ENCODE measurements at places on chromosomes 6 and 20.

- no peak for DNase-seq
Observed at GRCh38 chr6:74969591-74970267, 236.1 kb downstream of the COL12A1 start.

- no peak for DNase-seq
Observed at GRCh38 chr20:13494019-13494418, 144.7 kb downstream of the TASP1 start.

DNA sequence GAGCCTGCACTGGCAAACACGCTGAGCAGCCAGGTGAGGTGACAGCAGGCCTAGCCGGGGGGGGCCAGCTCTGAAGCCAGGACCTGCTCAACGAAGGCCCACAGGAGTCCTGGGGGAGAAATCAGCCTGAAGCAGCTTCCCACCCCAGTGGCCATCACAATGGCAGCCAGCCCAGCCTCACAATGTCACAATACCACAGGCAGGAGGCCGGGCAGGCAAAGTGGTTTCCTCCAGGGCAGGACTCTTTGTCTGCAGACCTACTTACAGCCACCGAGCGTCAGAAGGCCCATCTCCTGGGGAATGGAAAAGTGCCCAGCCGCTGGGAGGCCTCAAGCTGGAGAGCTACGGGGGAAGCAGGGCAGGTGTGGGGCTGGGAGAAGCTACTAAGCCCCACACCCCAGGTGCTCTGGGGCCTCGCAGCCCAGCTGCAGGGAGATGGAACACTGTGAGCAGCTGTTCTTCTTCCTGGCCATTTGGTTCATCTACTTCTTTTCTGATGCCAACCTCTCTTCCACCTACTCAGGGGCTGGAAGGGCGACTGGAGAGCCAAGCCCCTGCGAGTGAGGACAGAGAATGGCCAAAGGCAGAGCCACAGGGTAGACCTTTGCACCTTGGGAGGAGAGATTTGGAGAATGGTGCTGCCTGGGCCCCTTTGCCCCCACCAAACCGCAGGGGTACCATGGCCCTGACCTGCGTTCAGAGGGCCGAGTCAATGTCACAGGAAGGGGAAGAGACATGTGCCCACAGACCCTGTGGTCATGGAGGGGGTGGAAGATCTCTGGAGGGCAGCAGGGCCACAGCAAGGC, 22.3 kb upstream of the AVP start:
- no peak for DNase-seq

- no peak for DNase-seq
Observed at GRCh38 chr20:6909608-6910007, 142.1 kb downstream of the BMP2 start.

GRCh38 chr6:170186941-170187668, 103.8 kb downstream of the DLL1 start:
- no peak for DNase-seq

All from omental fat pad (tissue), 4 donors.